ENCODE measurements at places on chromosomes 12 and 14. TPM values are rescaled to one million over a fixed set of nuclear protein-coding genes. Genes with fewer than 3 reads are reported as not detected.

DNA sequence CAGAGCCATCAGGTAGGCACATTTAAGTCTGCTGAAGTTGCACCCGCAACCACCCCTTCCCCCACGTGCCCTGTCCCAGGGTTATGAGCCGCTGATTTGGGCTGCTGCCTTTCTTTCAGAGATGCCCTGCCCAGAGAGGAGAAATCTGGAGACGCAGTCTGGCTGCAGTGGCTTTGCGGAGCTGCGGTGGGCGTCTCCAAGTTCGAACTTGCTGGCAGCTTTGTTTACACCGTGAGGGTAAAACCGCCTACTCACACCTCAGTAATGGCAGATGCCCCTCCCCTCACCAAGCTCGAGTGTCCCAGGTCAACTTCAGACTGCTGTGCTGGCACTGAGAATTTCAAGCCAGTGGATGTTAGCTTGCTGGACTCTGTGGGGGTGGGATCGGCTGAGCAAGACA lies 14.7 kb downstream of the PTCSC3 start:
- no peak for DNase-seq

DNA sequence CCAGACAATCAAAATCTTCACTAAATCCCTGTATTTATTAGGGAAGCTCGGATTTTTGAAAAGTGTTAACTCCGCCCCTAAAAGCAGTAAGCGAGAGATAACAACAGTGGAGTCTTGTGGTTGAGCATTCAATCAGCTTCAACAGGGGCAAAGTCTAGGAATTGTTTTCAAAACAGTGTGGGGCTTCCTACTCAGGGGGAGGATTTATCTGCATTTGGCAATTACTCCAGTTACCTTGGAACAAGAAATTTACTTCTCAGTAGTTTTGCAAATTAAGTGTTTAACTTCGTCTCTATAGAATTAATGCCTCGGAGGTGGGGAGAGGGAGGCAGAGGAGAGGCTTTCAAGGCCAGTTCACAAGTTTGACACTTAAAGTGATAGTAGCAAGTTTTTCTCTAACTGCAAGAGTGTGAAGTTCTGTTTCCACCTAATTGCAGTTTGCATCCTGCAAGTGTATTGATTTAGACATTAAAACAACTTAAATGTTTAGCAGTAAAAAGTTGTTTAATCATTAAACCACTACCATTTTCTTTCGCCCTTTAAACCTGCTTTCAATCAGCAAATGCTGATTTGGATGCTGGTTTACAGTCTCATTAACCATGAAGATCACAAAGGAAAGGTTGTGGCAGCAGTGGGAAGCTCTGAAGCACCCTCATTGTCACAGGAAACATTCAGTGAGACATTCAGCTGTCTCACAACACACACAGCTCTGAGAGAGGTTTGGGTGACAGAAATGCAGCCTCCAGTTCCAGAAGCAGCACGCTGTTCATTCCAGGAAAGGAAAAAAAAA lies 102.0 kb downstream of the HMGA2 start:
- no peak for DNase-seq

DNA sequence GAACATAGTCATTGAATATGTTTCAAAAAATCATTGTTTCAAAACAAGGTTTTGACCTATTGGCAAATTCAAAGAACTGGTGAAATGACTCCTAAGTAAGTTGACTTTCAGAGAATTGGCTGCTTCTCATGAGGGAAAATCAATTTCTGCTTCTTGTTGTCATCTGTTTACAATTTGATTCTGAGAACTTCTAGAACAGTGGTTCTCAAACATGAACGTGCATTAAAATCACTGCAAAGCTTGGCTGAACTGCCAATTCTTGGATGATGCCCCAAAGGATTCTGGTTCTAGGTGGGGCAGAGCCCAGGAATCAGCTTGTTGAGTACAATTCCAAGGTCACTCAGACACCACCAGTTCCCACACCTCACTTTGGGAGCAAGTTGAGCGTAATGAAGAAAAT lies 83.9 kb downstream of the ZFP36L1 start:
- DNase-seq = no peak

- DNase-seq = no peak
These were observed 10.6 kb downstream of the MYO1H start for GRCh38 chr12:109358154-109358869.

GRCh38 chr12:56160193-56160763 lies 2.1 kb downstream of the MYL6 start:
- no peak for DNase-seq

DNA sequence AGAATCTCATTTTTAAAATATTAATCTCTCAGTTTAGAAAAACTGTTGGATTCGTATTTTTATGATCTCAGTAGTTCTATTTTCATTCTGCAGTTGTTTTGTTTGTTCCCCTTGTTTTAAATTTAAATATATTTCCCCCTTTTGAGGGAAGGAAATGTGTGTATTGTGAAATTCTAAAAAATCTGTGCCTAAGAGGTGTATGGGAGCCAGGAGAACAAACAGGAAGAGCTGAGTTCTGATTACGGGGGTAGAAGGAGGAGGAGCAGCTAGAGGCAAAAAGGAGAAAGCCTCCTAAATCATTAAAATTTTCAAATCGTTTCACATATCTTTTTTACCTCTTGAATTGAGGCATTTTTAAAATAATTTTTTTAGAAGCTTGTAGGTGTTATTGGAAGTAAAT lies 2.3 kb downstream of the RDH12 start:
- DNase-seq = no peak

- no peak for DNase-seq
These were observed 559.9 kb upstream of the ATP2B1 start for GRCh38 chr12:90268574-90268973.

GRCh38 chr14:87052646-87053225 lies 940.2 kb downstream of the GALC start:
- DNase-seq = no peak

DNA sequence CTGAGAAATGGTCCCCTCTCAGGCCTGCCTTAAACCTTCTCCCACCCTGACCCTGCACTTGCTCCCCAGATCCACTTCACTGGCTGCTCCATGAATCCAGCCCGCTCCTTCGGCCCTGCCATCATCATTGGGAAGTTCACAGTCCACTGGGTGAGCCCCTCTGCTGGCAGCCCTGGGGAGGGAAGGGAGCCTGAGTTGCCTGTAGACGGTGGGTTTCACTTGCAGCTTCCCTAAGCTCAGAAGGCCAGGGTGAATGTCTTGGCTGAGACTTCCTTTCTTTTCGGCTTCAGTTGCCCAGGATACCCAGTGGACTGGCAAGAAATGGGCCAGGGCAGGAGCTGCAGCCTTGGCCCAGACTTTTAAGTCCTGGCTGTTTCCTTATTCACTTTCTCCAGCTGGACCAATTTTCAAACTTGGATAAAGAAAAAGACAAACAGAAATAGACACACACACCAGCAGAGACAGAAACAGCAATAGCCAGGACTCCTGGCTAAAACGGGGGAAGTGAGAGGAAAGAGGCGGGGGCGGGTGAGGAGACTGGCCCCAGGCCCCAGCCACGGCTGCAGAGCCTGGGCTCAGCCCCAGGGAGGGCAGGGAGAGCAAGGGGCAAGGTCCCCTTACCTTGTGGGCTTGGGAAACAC lies 2.0 kb downstream of the AQP6 start:
- peak; percentile 67 for DNase-seq

DNA sequence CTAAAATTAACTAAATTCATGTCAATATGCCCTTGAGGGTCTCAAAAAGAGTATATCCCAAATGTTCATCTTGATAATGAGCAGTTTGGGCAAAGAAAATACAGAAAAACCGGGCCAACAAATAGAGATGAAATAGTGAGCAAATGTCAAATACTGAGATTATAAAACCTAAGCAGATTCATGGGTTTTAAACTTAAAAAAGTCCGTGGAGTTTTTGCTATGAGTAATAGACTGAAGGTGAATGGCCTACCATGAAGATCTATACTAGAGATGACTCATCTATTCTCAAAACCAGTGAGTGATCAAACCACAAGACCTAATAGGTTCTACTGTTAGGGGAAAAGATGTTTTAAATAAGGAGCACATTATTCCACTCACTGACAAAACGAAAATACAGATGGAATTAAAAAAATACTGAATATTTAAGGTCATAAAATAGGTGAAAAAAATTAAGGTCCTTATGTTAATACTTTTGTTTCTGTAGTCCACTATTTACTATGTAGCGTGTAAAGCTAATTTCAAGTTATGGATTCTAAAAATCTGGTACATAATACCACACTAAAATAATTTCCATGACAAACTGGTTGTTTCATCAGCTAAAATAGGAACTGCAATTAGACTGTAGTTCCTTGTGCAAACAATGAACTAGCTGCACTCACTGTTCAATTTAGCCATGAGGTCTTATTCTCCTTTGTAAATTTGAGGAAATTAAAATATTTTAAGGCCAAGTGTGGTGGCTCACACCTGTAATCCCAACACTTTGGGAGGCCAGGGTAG lies 5.0 kb downstream of the HNRNPC start:
- DNase-seq = no peak

EIF2S3B gene
- polyA plus RNA-seq = 0.71 TPM

DNA sequence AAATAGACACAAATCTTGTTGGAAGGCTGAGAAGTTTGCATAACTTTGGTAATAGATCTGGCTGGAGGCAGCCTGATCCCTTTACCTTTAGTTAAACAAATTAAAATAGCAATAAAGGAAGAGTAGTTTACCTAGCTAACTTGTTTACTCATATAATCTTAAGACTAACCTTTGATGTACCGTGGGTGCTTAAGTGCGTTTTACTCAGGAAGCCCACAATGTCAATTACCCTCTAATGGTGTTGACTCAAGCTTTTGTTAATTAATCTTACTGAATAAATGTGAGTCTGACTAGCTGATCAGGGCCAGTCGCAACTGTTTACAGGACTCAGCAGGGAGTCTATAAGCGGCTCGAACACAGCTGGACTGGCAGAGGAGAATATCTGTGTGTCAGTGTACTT lies 51.5 kb downstream of the FAR2 start:
- DNase-seq = no peak

KLRG1 gene
- 4.1 TPM for polyA plus RNA-seq

DNA sequence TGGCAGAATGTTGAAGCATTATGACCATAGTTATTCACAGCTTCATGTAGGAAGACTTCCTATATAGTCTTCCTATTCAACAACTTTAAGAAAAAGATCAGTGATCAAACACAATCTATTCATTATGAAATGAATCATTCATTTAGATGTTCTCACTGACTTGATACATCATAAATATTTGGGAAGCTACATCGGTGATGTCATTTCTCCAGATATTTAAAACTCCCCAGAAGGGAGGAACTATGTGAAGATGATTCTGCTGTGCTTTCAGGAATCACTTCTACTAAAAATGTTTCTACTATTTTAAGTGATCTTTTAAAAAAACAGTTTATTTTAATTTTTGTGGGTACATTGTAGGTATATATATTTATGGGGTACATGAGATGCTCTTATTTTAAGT lies 316.4 kb downstream of the BCAT1 start:
- DNase-seq = no peak

GRCh38 chr12:14921218-14921617 lies 17.1 kb downstream of the ERP27 start:
- DNase-seq = no peak

DNA sequence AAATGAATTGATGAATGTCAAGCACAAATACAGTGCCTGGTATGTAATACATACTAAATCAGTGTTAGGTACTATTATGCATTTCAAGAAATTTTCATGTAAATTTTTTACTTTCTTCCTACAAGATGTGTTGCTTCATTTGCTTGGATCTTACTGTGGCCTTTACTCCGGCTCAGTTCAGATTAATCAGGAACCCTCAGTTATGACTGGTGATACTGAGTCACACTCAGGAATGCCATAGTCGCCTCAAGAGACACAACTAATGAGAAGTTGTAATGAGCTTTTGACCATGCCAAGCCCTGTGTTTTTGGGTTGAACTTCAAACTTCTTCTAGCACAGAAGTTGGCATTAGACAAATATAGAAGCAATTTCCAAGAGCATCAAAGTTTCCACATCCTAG lies 96.0 kb downstream of the TGFB3 start:
- no peak for DNase-seq

DNA sequence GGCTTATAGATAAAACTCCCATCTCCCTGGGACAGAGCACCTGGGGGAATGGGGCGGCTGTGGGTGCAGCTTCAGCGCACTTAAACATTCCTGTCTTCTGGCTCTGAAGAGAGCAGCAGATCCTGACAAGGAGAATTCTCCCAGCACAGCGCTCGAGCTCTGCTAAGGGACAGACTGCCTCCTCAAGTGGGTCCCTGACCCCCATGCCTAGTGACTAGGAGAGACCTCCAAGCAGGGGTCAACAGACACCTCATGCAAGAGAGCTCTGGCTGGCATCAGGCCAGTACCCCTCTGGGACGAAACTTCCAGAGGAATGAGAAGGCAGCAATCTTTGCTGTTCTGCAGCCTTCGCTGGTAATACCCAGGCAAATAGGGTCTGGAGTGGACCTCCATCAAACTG lies 28.1 kb upstream of the CD163L1 start:
- no peak for DNase-seq

GRCh38 chr12:64160021-64160710 lies 61.9 kb downstream of the KICS2 start:
- no peak for DNase-seq

- no peak for DNase-seq
These were observed 59.1 kb downstream of the DUSP16 start for GRCh38 chr12:12503384-12504078.

Measured in hindlimb muscle (tissue), 1 donor.